Tibial artery (tissue), 4 donors: ENCODE measurements at places on chromosomes 7 and 10.

GRCh38 chr10:5013385-5013784 is 9.7 kb upstream of the AKR1C2 start:
- DNase-seq = no peak

DNA sequence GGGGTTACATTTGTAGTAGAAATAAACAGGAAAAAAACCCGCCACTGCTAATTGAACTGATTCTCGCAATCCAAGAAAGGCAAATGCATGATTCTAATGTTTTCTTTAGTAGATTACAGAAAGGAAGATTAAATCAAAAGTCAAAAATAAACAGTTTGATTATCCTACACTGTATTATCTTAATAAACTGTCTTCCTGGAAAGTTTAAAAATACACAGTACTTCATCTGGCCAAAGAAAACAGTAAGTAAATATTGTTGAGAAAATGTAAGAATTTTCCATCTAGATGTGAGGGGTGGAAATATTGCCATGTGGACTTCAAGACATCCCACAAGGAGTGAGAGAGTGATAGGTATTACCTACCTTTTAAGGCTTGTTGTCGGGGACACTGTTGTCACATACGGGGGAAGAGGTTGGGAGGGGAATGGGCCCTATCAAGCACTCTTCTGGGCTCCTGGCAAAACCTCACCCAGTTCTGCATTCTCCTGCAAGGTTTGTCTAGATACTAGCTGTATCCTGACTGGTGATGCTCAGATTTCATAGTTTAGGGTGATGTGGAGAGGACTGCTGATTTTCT is 17.8 kb downstream of the GRK5 start:
- no peak for DNase-seq

GRCh38 chr7:111438369-111439289 is 123.7 kb downstream of the IMMP2L start:
- no peak for DNase-seq

DNA sequence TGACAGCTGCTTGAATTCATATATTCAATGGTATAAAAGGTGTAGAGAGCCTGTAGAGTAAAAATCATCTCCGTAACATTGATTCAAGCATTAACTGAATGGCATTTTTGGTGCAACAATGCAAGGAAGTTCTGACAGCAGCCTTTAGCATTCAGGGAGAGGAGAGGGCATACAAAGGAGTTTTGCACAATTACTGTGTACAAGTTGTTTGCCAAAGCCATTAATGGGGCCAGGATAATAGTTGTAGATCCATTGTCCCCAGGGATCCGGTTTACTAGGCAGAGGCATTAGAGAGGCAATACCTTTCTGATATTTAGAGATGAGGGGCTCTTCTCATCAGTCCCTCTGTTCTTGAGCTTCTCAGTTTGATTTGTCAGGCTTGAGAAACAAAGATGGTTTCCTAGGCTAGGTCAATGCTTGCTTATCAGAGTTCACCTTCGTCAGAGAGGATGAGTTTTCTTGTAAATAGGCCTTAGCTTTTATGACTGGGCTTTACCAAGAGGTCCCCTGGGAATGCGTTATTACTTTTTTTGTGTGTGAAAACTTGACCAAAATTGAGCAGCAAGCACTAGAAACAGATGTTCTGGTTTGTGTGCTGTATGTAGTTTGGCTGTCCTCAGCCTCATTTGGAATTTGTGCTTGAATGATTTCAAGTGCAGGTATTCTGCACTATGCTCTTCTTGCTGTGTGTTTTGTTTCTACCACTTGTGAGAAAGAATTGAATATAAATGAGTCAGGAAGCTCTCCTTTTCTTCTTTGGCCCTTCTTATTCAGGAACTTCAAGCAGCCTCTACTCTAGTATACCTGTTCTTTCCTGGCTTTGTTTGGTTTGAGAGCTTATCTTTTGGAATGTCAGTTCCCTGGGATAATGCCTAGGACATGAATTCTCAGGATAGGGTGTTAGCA is 32.0 kb downstream of the SND1 start:
- DNase-seq = no peak

DNA sequence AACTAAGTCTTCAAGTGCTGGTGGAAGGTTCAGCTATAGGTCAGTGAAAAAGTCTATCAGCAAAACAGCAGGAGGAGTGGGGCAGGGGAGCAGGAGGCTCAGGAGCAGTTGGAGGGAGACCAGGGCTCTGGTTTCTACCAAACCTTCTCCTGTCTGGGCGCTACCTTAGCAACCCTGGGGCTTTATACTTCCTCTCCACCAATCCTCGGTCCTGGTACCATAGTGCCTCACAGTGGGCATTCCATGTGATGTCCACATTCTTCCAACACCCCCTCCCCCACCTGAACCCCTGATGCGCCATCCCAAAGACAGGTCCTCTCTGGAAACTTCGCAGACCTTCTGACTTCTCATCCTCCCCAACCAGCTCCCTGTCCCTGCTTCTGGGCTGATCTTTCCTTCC is 25.3 kb upstream of the ACSM6 start:
- DNase-seq = no peak

DNA sequence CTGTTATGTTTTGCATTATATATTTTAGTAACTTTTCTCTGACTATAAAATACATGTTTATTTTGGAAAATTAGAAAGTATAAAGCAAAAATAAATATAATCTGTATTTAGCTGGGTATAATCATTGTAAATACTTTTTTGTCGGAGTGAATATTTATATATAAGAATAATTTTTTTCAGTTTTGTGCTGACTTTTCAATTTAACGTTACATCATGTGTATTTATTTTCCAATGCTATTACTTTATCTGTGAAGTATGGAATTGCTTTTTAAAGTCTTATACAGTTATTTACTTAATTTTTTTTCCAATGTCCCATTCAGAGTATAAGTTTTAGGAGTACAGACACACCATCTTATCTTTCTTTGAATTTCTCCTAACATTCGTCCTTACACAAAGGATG is 15.2 kb downstream of the AP3M1 start:
- DNase-seq = no peak

GRCh38 chr7:112986256-112987031 is 100.2 kb downstream of the GPR85 start:
- DNase-seq = no peak

GRCh38 chr7:120988591-120989256 is at the start of gene CPED1:
Gene CPED1, plus strand, starts transcription at chr7:120988711. Its CDS starts 911 bp downstream, at chr7:120989622.
- peak; percentile 87 for DNase-seq
